Stimulated activated CD4-positive, alpha-beta T cell treated with anti-CD3 and anti-CD28 coated beads, Interleukin-12 subunit alpha, Interleukin-12 subunit beta, amount 100 ng/mL, for 4 hours (primary cell): ENCODE measurements at places on chromosomes 7 and 10.
A peak's percentile ranks its signal among the peaks of the same experiment; 100 is the strongest.

DNA sequence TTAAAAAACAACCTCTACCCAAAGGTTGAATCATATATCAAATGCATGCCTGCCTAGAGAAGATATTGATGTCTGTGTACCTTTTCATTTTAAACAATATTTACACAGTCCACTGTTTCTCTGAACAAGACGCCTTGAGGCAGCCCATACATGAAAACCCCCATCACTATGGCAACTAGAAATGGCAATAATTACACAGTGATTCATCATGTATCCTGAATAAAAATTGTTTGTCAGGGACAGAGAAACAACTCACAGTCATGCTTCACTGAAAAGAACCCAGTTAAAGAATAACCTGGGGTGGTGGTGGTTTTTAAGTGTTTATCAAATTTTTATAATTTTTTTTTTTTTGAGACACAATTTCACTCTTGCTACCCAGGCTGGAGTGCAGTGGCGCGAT lies 19.7 kb downstream of the DNAJC12 start:
- no peak for DNase-seq

- no peak for DNase-seq
Measured at GRCh38 chr10:16184096-16184597, 252.7 kb upstream of the PTER start.

DNA sequence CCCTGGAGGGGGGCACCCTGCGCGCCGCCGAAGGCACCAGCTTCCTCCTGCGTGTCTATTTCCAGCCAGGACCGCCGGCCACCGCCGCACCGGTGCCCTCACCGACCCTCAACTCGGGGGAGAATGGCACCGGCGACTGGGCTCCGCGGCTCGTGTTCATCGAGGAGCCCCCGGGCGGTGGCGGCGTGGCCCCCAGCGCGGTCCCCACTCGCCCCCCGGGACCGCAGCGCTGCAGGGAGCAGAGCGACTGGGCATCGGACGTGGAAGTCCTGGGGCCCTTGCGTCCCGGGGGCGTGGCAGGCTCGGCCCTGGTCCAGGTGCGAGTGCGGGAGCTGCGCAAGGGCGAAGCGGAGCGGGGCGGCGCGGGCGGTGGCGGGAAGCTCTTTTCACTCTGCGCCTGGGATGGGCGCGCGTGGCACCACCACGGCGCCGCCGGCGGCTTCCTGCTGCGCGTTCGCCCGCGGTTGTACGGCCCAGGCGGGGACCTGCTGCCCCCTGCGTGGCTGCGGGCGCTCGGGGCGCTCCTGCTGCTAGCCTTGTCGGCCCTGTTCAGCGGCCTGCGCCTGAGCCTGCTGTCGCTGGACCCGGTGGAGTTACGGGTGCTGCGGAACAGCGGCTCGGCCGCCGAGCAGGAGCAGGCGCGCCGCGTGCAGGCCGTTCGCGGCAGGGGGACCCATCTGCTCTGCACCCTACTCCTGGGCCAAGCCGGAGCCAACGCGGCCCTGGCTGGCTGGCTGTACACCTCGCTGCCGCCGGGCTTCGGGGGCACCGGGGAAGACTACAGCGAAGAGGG lies 594 bp downstream of the CNNM1 start:
- peak; percentile 22 for DNase-seq

DNA sequence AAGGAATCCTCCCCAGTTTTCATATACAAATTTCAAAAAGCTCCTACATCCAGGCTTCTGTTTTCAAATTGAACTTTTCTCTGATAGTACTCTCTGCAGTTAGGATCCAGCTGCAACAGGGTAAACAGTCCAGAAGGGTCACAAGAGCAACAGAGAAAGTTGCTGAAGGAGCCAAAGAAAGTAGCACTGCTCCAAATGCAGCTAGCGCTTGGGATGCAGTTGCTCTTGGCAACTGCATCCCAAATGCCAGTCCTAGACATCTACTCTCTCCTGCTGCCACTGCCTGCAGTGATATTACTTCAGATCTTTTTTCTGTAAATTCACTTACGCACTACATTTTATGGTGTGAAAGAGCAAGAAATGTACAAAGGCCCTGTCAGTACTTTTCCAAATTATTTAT lies 14.6 kb downstream of the GPR37 start:
- DNase-seq, result no peak

GRCh38 chr7:138324941-138325340 lies 135.1 kb upstream of the TRIM24 start:
- no peak for DNase-seq

DNA sequence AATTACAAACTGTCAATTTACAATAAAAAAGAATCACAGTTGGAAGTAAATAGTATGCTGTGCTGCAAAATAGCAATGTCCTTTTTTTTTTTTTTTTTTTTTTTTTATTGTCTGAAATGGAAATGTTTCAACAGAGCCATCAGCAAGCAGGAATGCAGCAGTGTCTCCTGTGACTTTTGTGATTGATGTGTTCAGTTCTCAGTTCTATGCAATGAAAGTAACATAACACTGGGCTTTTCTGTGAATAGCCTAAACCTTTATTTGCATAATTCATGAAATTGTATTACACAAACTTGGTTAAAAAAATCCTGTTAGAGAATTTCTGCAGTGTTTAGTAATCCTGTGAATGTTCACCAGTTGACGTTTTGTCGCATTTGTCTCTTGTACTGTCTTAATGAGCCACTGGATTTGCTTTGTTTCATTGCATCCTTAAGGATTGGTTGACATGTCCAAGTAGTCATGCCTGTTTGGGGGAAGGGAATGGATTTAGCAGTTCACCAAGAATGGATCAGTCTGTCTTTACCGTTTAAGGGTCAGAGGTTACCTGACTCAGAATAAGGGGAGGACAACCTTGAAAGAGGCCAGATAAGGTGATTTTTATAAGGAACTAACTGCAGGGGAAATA lies 192.7 kb downstream of the MLLT10 start:
- DNase-seq, result no peak

- DNase-seq, result no peak
Measured at GRCh38 chr10:67603086-67603485, 92.9 kb downstream of the CTNNA3 start.

GRCh38 chr10:116120688-116121455 lies 152.1 kb downstream of the GFRA1 start:
- no peak for DNase-seq

DNA sequence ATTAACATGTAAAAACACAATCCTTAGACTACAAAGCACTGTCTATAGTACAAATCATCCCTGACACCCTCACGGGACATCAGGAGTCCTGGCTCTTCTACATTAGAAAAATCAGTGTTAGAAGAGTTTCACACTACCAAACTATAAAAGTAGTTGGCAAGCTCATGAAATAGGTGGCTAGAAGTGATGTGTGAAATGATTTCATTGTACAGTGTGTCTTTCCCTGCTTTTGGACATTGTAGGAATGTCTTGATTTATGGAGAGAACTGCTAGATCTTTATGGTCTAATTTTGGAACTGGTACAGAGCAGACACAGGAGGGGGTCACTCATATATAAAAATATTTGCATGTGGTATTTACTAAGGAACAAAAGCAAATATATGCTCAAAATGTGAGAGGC lies 33.2 kb downstream of the SEMA3A start:
- no peak for DNase-seq

GRCh38 chr10:72066318-72067284 lies 21.8 kb downstream of the SPOCK2 start:
- no peak for DNase-seq

DNA sequence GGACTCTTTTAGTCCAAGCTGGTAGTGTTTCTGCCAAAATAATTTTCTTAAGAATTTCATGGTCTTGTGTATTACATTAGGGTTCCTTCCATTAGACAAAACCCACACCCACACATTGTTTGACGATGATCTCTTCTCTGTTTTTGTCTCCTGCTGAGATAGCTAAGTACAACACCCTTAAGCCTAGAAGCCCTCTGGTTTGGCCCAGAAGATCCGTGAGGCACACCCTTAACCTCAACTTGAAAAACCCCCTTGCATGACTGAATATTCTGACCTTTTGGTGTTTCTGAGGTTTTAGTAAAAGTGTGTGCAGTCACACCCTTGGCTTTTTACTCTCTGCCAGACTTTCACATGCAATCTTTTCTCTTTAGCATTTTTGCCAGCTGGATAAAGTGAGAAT lies 29.3 kb upstream of the ERCC6 start:
- DNase-seq, result no peak

DNA sequence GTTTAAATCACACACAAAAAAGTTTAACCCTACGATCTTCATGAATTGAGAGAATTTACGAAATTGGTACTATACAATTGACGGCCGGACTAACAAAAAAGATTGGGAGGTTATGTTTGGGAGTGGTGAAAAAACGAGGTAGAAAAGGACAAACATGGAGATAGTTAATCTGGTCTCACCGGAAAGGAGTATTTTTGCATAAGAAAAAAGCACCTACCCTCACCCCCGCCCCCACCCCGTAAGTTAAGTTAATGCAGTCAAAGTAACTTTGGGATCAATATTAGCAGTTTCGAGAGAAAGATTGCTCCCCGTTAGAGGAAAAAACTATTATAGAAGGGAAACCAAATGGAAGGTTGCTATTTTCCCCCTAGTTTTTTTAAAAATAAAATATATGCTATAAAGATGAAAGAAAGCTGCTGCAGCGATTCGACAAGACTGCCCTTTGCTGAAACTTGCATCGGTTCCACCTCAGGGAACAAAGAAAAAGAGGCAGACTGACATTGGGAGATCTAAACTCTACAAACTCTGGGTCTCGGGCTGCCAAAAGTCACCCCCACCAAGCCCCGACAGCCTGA lies 3.5 kb downstream of the SP8 start:
- no peak for DNase-seq

DNA sequence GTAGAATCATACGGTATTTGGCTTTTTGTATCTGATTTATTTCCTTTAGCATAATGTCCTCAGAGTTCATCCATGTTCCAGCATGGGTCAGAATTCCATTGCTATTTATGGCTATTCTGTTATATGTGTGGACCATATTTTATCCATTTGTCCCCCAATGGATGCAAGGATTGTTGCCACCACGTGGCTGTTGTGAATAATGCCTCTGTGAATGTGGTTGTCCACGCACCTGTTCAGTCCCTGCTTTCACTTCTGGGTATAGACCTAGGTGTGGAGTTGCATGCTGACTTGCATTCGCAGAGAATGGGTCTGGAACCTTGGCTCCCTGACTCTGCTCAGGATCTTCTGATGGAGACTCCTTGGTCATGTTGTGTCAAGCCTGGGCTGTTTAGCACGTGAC lies 199.9 kb downstream of the CAMK1D start:
- no peak for DNase-seq

DNA sequence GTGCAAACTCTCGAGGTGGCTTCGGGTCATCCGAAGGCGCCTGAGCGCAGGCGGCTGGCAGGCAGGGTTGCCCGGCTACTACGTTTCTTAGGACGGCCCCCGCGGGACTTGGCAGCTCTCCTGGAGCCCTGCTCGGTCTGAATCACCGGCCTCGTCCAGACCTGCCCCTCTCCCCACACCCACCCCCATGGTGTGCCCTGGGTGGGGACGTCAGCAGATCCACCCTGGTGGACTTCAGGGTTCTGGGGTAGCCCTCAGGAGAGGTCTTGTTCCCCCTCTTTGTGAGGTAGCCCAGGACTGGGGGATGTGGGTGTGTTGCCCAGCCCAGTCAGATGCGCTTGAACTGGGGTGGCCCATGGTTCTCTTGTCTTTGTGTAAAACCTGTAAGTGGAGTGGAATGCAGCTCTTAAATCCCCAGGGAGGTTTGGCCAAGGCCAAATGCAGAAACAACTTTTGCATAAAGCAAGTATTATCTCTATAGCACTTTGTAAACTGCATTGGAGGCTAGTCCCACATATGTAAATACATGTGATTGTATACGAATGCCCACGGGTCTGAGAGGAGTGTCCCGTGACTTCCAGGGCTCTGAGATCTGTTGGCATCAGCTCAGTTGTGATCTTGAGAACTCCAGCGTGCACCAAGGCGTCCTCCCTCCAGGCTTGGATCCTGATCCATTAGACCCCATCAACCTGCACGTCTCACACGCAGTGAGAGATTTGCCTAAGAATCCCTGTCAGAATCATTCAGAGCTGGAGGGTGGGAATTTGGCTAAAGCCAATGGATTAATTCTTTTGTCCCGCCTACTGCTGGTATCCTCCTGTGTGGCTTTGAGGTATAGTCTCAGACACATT lies 1.8 kb downstream of the PFKFB3 start:
- no peak for DNase-seq

DNA sequence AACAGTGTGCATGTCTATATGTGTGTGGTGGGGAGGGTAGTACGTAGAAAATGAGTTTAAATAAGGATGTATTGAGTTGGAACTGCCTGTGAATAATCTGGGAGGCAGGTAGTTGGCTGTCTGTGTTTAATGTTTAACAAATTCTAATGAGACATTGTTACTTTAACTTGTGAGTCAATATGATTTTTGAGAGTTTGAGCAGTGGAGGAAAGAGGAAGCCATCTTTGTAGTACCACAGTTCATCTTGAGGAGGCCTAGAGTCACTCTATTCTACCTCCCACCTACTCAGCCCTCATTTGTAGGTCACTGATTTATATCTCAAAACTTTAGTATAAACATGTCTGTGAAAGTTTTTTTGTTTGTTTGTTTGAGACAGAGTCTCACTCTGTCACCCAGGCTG lies 129.9 kb upstream of the ITGB1 start:
- DNase-seq, result no peak

- no peak for DNase-seq
Measured at GRCh38 chr10:852386-852785, 79.1 kb downstream of the LARP4B start.

- DNase-seq, result no peak
Measured at GRCh38 chr10:69477968-69478597, 26.8 kb downstream of the TSPAN15 start.

DNA sequence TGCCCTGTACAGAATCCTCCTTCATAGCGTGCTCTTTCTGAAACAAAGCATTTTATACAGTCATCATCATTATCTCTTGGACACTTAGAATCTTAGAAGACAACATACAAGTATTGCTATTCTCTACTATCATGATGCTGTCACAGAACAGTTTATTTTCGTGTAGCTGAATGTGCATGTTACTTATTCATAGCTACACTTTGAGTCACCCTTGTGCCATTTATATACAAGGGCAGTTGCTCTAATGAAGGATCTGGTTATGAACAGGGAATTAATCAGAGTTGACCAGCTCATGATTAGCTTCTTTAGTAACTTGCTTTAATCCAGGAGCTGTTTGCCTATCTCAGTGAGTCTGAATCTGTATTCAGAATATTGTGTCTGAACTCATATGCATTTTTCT lies 11.2 kb downstream of the CASP2 start:
- DNase-seq, result no peak

- DNase-seq, result no peak
Measured at GRCh38 chr10:55631071-55631654, 729.9 kb downstream of the ZWINT start.

GRCh38 chr7:24971333-24972165 lies 8.4 kb downstream of the OSBPL3 start:
- no peak for DNase-seq
